Germinal center (tissue), 1 donor: ENCODE measurements at places on chromosomes 7 and 10.

DNA sequence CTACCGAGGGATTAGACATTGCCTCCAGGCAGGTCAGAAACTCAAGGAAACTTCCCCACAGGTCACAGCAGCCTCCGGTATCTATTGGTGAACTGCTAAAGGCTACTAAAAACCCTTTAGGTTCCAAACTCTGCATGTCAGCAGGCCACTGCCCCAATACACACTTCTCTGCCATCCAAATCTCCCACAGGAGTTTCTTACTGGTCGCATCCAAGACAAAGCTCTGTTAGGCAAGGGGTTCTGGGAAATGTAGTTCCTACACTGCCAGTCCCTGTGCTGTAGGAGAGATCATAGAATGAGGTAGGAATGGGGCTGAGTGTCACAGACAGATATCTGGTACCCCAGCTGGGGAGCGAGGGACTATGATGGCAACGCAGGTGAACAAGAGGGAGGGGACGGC lies 757.0 kb upstream of the C7orf33 start:
- DNase-seq, result no peak

DNA sequence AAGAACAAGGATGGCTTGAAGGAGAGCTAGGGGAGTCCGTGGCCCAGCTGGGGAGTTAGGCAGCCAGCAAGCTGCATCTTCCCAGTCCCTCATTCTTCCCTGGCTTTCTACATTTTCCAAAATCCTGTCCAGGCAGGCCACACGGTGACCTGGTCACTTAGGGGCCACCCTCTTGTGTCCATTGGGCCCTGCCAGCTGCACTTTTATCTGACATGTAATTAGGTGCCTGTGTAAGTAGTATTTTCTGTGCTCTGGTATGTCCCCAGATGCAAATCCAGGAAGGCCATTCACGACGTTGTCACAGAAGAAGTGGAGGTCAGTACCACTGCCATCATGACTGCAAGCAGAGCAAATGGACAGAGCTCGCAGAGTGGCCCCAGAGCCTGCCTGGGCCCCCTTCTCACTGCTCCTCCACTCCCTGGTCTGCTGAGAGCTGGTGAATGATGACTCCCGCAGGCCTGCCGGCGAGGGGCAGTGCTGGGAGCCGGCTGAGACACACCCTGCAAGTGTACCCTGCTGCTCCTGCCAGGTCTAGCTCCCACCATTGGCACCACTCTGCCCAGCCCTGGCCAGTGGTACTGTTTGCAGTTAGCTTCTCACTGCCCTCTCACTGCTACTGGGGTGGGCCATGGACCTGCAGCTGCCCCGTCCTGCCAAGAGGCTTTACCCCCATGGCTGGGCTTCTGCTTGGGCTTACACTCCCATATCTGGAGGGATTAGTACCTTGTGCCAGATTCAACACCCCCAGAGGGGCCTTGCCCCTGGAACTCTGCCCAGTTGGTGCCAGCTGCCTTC lies 98.2 kb downstream of the GLRX3 start:
- DNase-seq, result no peak

DNA sequence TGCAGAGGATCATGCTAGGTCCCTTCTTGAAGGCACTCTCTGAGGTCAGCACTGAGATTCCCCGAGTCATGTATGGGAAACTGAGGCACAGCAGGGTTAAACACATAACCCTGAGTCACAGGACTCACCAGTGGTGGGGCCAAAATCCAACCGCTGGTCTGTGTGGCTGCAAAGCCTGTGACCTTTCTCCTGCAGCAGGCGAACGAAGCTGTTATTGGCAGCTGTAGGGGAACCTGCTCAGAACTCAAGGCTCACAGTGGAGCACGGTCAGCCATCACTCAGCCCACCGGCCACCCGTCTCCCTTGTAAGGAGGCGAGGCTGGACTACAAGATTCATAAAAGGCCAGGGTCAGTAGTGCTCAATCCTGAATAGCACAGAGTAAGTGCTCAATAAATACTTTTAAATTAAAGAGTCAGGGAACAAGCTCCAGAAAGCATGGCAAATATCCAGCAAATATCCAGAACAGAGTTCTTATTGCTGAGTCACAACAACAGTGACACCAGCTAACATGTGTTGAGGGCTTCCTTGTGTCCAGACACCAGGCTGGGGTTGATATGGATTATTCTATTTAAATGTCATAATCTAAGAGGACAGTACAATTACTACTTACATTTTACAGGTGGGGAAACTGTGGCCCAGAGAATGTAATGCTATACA lies 34.9 kb downstream of the CHST15 start:
- DNase-seq, result no peak

- peak; percentile 63 for DNase-seq
Measured at GRCh38 chr7:106166651-106167342, 54.7 kb upstream of the SYPL1 start.

DNA sequence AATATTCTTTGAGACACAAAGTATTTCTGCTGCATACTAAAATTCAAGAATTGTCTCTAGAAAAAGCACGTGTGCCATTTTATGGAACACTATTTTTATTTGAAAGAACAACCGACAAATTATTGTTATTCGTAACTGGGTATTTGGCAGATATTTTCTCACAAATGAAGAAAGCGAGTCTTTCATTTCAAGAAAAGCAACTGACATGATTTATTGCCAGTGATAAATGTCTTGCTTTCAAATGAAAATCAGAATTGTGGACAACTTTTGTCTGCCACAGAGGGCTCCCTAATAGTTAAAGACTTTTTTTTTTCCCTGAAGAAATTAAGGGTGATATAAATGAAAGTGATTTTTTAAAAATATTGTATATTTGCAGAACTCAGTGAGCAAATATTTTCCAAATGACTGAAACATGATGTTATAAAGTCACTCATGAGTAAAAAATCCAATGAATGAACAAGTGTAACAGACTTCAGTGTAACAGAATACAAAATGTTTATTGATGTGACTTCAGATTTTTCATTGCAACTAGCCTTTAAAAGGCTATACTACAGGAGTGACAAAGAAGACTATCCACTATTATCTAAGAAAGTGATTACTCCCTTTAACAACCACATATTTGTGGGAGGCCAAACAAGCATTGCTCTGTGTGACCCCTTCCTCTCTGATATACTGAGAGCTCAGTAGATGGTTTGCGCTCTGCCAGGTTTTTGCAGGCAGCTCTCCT lies 49.0 kb upstream of the SEMA3E start:
- no peak for DNase-seq

GRCh38 chr10:18195060-18195799 lies 55.0 kb downstream of the CACNB2 start:
- DNase-seq, result no peak

DNA sequence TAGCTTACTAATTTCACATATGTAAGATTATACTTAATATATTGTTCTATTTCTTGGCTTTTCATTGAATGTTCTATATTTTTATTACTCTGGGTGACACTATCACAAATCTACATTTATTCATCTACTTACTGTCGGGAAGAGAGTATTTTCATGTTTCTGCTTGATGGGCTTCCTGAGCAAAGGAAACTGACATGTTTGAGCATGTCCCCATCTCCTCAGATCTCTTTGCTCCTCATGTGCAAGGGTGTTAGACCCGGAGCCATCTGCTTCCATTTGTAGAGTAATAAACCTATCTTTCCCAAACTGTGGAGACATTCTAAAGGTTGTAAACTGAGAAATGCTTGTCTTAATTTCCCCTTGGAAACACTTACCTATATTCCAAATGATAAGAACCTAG lies 103.5 kb downstream of the LSMEM1 start:
- DNase-seq, result no peak
